ENCODE measurements at places on chromosomes 16 and 17. TPM values are rescaled to one million over a fixed set of nuclear protein-coding genes. Genes with fewer than 3 reads are reported as not detected.

Gene LITAFD
- total RNA-seq: 2.2 TPM

DNA sequence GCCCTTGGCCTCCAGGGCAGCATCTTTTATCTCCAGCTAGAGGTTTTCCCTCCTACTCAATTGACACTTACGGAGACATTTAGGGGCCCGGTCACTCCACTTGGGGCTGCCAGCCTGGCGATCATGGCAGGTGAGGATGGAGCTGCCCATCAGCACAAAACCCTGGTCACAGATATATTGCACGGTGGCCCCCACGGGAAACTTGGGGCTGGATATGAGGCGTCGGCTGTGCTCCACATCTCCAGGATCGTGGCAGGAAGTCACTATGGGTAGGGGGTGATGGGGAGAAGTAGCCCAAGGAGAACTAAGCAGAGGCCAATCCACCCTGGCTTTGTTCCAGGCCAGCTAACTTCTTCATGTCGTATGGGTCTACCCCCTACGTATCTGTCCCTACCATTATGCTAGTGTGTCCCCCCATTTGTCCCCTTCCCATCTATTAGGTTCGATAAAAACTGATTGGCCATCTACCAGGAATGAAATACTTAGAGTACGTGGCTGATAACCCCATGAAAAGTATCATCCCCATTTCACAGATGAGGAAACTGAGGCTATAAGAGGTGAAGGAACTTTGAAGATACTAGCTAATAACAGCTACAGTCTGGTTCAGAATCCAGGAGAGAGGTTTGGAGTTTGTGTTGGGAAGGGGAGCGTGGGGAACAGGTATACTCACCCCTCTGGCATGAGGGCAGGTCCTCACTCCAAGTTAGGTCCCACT is 6.1 kb upstream of the PHF12 start:
- H3K4me3 ChIP-seq: no peak overlapping the region
- DNase-seq: no peak
- no peak overlapping the region for H3K27ac ChIP-seq
- H3K36me3 ChIP-seq: no peaks in the 10 kb centered on the region

DNA sequence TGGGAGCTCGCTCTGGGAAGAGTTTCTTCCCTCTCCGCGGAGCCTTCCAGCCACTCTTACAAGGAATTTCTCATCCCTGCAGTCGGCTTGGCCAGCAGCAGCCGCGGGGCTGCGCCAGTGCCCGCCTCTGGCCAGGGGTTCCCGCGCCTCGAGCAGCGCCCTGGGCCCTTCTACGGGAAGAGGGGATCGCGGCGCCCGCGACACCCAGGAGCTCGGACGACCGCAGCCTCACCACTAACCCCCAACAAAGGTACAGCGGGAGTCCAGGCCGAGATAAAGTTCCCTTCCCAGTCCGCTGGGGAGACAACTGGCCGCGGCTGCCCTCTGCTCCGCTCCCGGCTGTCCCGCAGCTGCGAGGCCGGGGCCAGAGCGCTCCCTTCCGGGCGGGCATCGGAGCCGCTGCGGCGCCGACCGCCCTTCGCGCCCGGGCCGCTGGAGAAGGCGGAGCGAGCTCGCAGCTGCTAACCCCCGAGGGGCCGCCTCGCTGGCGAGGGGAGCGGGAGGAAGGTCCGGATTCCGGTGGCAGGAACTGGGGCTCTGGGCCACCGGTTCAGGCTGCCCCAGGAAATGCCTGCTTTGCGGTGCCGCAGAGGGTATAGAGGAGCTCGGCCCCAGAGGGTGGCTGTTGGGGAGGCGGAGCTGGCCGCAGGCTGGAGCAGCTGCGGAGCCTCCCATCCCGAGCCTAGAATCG is 3.6 kb upstream of the HS3ST3B1 start:
- H3K36me3 ChIP-seq: no peaks in the 10 kb centered on the region
- H3K27me3 ChIP-seq: no peaks in the 10 kb centered on the region
- H3K4me1 ChIP-seq: no peaks in the 10 kb centered on the region

GRCh38 chr17:8622191-8622590 is 8.3 kb downstream of the MYH10 start:
- no peaks in the 10 kb centered on the region for H3K36me3 ChIP-seq
- no peak overlapping the region for H3K27ac ChIP-seq
- no peaks in the 10 kb centered on the region for H3K4me1 ChIP-seq
- no peaks in the 10 kb centered on the region for H3K27me3 ChIP-seq

Gene SMIM5
- total RNA-seq: 2.0 TPM

GRCh38 chr17:67390646-67391361 is 13.7 kb downstream of the PITPNC1 start:
- H3K27ac ChIP-seq: no peak overlapping the region
- H3K4me1 ChIP-seq: peaks cover 5% of the 10 kb centered on the region
- no peaks in the 10 kb centered on the region for H3K27me3 ChIP-seq
- no peaks in the 10 kb centered on the region for H3K36me3 ChIP-seq

DNA sequence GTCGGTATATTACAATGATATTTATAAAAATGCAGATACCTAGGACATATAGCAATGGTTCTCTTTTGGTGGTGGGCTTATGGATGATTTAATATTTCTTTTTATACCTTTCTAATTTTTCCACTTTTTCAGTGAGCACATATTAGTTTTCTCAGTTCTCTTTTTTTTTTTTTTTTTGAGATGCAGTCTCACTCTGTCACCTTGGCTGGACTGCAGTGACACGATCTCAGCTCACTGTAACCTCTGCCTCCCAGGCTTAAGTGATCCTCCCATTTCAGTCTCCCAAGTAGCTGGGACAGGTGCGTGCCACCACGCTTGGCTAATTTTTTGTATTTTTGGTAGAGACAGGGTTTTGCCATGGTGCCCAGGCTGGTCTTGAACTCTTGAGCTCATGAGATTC is 15.1 kb downstream of the MAP3K14 start:
- no peaks in the 10 kb centered on the region for H3K27me3 ChIP-seq
- H3K27ac ChIP-seq: peak overlapping the region; percentile 65
- H3K4me1 ChIP-seq: peaks cover 8% of the 10 kb centered on the region

GRCh38 chr16:74281300-74281699 is 15.3 kb upstream of the PSMD7 start:
- DNase-seq: peak; percentile 20
- H3K27me3 ChIP-seq: no peaks in the 10 kb centered on the region
- H3K27ac ChIP-seq: peak overlapping the region; percentile 2

DNA sequence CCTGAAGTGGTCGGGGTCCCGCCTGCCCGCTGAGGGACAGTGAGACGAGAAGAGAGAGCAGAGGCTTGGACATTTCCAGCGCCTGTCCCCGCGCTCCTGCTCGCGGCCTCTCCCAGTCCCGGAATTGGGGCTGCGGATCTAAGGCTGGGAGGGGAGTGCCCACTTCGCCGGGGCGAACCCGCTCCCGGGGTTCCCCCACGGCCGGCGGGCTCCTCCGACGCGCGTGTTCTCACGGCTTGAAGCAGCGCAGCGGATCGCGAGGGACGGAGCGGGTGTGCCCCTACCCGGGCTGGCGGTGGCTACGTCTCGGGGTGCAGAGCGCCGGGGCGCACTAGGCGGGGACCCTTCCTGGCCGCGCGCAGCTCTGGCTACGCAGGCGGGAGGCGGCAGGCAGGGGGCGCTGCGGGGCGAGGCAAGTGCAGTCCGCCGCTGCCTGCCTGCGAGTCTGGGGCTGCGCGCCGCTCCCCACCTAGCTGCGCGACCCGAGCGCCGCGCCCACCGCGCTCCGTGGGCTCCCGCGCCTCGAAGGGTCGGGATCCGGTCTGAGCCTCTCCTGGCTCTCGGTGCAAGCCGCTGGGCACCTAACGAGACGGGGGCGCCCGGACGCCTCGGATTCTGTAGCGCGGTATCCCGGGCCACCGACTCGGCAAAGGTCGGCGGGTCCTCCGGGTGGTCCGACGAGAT is 1.2 kb downstream of the NGFR start:
- DNase-seq: peak; percentile 89
- peaks cover 24% of the 10 kb centered on the region for H3K4me1 ChIP-seq
- no peaks in the 10 kb centered on the region for H3K27me3 ChIP-seq
- H3K27ac ChIP-seq: no peak overlapping the region
- peak overlapping the region; percentile 45 for H3K4me3 ChIP-seq

- peaks cover 90% of the 10 kb centered on the region for H3K4me1 ChIP-seq
- no peaks in the 10 kb centered on the region for H3K36me3 ChIP-seq
- no peak overlapping the region for H3K27ac ChIP-seq
- no peak overlapping the region for H3K4me3 ChIP-seq
- no peaks in the 10 kb centered on the region for H3K27me3 ChIP-seq
- DNase-seq: no peak
Observed at GRCh38 chr17:1377334-1377733, 22.7 kb downstream of the YWHAE start.

GRCh38 chr16:46549477-46549876 is 71.7 kb downstream of the SHCBP1 start:
- H3K27ac ChIP-seq: no peak overlapping the region
- no peaks in the 10 kb centered on the region for H3K4me1 ChIP-seq
- no peaks in the 10 kb centered on the region for H3K27me3 ChIP-seq
- no peaks in the 10 kb centered on the region for H3K36me3 ChIP-seq
- no peak overlapping the region for H3K4me3 ChIP-seq

Gene SLFN14
- 0.55 TPM for total RNA-seq

DNA sequence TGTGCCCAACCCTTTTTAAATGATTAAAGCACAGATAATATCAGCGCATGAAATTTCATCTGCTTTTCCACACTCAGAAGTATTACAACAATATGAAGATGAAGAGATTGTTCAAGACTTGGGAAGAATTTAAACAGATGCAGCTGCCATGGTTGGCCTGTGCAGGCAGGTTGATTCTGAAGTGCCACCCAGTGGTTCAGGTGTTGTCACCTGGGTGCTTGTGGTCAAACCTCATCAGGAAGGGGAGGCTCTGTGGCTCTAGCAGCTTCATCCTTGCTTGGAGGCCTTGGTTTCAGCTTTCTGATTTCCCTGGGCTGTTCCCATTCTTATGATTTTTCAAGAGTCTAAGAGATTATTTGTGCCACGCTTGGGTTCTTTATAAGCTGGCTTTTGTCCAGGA is 22.2 kb upstream of the CLEC18C start:
- no peaks in the 10 kb centered on the region for H3K36me3 ChIP-seq
- H3K27me3 ChIP-seq: no peaks in the 10 kb centered on the region
- H3K4me1 ChIP-seq: no peaks in the 10 kb centered on the region
- no peak overlapping the region for H3K4me3 ChIP-seq

Gene SMTNL2
- total RNA-seq: 2.6 TPM

Gene CSH2
- total RNA-seq: not detected

GRCh38 chr16:53803998-53804397 is 100.0 kb downstream of the FTO start:
- H3K27ac ChIP-seq: no peak overlapping the region
- no peaks in the 10 kb centered on the region for H3K36me3 ChIP-seq
- no peaks in the 10 kb centered on the region for H3K4me1 ChIP-seq
- H3K4me3 ChIP-seq: no peak overlapping the region
- no peaks in the 10 kb centered on the region for H3K27me3 ChIP-seq

- no peak for DNase-seq
- no peak overlapping the region for H3K4me3 ChIP-seq
- peaks cover 18% of the 10 kb centered on the region for H3K4me1 ChIP-seq
- H3K36me3 ChIP-seq: no peaks in the 10 kb centered on the region
- no peak overlapping the region for H3K27ac ChIP-seq
Observed at GRCh38 chr17:81020443-81020766, 14.5 kb upstream of the BAIAP2 start.

Gene ZFP3
- 7.2 TPM for total RNA-seq

- no peak for DNase-seq
- no peaks in the 10 kb centered on the region for H3K27me3 ChIP-seq
- H3K4me1 ChIP-seq: no peaks in the 10 kb centered on the region
- H3K27ac ChIP-seq: no peak overlapping the region
- H3K4me3 ChIP-seq: no peak overlapping the region
Observed at GRCh38 chr16:77925531-77925930, 96.8 kb upstream of the CLEC3A start.

GRCh38 chr17:46777943-46778915 is 40.3 kb downstream of the WNT3 start:
- H3K36me3 ChIP-seq: no peaks in the 10 kb centered on the region
- DNase-seq: no peak
- H3K27ac ChIP-seq: no peak overlapping the region

DNA sequence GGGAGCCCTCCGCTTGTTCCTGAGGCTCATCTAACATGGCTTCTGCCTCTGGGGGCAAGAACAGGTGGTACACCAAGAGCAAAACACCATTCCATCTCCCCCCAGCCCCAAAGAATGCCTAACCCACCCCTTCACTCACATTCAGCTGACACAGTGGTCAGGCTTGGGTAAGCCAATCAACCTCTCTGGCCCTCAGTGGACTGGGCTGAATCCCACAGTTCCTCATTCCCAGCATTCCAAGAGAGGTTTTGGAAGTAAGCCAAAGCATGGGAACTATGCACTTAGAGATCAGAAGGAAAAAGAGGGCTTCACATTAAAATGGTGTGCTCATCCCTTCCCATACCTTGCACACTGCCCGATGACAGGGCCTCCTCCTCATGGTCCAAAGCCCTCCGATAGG is 7.8 kb downstream of the PIGS start:
- H3K27me3 ChIP-seq: no peaks in the 10 kb centered on the region
- H3K27ac ChIP-seq: no peak overlapping the region
- no peak for DNase-seq
- no peak overlapping the region for H3K4me3 ChIP-seq
- H3K4me1 ChIP-seq: peaks cover 6% of the 10 kb centered on the region
- H3K36me3 ChIP-seq: no peaks in the 10 kb centered on the region

GRCh38 chr17:81115749-81116464 is 49.4 kb upstream of the PVALEF start:
- H3K27ac ChIP-seq: no peak overlapping the region
- no peaks in the 10 kb centered on the region for H3K27me3 ChIP-seq
- no peak for DNase-seq
- no peaks in the 10 kb centered on the region for H3K36me3 ChIP-seq
- no peak overlapping the region for H3K4me3 ChIP-seq

DNA sequence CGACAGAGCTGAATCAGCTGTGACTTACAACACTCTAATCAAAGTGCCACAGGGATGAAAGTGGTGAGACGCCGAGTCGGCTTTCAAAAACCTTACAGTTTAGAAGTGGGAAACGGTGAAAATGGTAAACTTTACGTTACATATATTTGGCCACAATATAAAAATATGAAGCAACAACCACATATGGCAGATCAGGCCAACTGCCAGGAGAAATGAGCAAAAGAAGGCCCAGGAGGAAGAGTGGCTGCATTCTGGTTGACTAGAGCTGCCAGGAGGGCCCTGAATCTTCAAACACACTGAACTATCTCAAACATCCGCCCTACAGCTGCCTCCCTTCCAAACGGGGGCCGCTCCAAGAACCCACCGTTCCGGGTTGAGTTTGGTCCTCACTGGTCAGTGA is 56.3 kb downstream of the MRM3 start:
- no peak overlapping the region for H3K27ac ChIP-seq
- no peaks in the 10 kb centered on the region for H3K36me3 ChIP-seq
- H3K27me3 ChIP-seq: no peaks in the 10 kb centered on the region
- DNase-seq: no peak
- no peaks in the 10 kb centered on the region for H3K4me1 ChIP-seq

DNA sequence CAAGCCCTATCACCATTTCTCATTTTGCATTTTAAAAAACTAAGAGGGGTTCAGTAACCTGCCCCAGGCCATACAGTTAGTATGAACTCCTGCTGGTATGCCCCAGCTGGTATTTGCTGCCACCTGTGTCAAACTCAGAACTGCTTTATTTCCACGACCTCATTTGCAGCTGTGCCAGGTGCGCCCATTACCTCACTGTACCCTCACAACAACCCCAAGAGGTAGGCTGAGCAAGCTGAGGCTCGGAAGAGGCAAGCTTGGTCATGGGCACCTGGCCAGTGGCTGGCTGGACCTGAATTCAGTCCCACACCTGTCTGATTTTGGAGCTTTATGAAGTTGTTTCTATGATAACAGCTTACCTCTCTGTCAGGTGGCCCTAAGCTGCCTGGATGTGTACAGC is 7.6 kb downstream of the EPN2 start:
- no peaks in the 10 kb centered on the region for H3K27me3 ChIP-seq
- DNase-seq: no peak
- no peaks in the 10 kb centered on the region for H3K36me3 ChIP-seq
- H3K4me1 ChIP-seq: peaks cover 25% of the 10 kb centered on the region
- no peak overlapping the region for H3K27ac ChIP-seq

Gene NT5M
- 33.5 TPM for total RNA-seq
